Bladder microvascular endothelial cell (primary cell): ENCODE measurements at places on chromosomes 6 and 20. TPM values are rescaled to one million over a fixed set of nuclear protein-coding genes. Genes with fewer than 3 reads are reported as not detected.

Gene PERP
- 13.1 and 24.2 TPM in 2 replicates for total RNA-seq

Gene POPDC3
- 0.49 and 0.82 TPM in 2 replicates for total RNA-seq

Gene MEI4
- under 0.01 TPM in 1 of 2 replicates, not detected in the other for total RNA-seq

Gene PARD6B
- total RNA-seq, result 0.16 and 0.82 TPM in 2 replicates

Gene ROS1
- total RNA-seq, result not detected in 2 replicates

Gene MCCD1
- total RNA-seq, result not detected in 2 replicates

Gene CST4
- not detected in 2 replicates for total RNA-seq

Gene DEFB116
- total RNA-seq, result not detected in 2 replicates
